ENCODE measurements at places on chromosomes 4 and X.

- no peak for DNase-seq
These were observed 1414.7 kb upstream of the TENM3 start for GRCh38 chr4:180828455-180829018.

GRCh38 chr4:26044524-26044923 is 130.5 kb downstream of the SMIM20 start:
- no peak for DNase-seq

DNA sequence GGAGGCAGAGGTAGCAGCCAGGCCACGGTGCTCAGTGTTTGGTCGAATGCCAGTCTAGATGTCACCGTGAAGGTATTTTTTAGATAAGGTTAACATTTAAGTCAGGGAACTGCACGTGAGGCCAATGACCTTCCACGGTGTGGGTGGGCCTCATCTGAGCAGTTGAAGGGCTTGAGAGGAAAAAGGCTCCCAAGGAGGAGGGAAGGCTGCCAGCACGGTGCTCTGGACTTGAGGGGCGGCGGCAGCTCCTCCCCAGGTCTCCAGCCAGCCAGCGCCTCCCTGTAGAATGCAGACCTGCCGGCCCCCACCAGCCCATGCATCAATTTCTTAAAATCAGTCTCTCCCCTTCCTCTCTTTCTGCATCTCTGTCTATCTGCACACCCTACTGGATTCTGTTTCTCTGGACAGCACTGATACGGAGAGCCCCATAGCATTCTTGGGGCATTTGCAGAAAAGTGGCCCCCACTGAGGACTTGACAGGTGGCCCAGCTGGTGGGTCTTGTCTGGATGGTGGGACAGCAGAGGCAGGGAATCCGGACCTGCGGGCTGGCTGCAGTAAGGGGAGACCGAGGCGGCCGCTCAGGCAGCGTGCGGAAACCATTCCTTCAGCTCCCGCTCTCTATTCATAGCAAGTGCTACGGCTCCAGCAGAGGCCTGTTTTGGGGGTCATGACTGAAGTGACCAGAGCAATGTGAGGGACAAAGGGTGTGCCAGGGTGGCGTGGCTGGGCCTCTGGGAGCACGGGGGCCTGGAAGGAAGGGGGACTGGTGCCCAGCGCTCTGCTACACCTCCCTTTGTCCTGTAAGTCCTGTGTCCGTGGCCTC is 7.9 kb upstream of the RGS12 start:
- DNase-seq: no peak

DNA sequence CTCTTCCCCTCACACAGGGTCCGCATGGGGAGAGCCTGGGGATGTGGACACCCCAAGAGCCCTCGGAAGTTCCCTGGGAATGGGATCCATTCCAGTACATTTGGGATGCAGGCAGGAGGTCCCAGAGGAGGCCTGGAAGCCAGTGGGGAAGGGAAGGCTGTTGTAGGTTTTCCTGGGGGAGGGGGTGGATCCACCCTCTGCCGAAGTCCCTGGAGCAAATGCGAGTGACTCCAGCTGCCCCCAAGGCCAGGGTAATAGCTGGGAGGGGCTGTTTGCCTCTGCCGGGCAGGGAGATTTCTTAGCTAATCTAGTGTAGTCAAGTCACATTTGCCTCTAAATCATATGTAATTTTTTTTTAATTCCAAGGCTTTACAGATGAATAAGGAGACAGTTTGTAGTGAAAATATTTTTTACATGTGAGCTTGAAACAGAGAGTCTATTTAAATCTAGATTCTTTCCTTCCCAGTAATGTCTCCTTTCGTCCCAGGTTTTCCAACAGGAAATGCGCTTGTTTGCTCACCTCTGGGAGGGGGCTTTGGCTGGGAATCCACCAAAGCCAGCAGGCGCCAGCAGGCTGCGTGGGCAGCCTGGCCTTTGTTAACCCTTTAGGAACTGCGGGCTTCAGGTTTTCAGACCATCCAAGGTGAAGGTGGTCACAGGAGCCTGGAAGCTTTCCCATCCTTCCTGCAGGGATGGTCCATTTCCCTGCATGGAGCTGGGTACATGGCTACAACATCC is 26.8 kb downstream of the SH3TC1 start:
- no peak for DNase-seq

- no peak for DNase-seq
These were observed 245.5 kb downstream of the GPAT3 start for GRCh38 chr4:83781434-83781833.
